MV-4-11 (cell line): ENCODE measurements at places on chromosomes 2 and 18.
A peak's percentile ranks its signal among the peaks of the same experiment; 100 is the strongest.

GRCh38 chr2:240463866-240464481 lies 28.5 kb downstream of the GPC1 start:
- no peak for DNase-seq

- peak; percentile 33 for DNase-seq
Observed at GRCh38 chr2:110843496-110843895, 111.1 kb downstream of the ACOXL start.

DNA sequence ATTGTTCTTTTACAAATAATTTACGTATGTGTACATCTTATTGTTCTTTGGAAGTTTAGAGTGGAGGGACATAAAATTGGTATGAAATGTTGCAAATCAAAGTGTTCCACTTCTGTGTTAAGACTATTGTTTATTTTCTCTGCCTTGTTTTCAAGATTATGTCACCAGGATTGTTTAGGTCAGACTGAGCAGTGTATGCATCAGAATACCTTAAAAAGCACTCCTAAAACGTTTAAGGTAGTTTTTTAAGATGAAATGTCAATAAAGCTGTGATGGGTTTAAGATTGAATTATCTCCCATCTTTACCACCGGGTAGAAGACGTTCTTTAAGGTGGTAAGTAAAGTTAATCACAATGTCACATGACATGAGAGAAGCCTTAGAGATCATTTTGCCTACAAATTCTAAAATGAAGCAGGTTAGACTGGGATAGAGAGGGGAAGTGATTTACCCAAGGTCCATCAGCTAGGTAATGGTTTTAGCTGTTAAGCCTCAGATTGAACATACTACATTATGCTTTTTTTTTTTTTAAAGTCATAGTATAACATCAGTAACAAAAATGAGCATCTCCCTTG lies 10.6 kb downstream of the VAPA start:
- no peak for DNase-seq

GRCh38 chr2:64819774-64820688 lies 166.3 kb upstream of the SERTAD2 start:
- no peak for DNase-seq

DNA sequence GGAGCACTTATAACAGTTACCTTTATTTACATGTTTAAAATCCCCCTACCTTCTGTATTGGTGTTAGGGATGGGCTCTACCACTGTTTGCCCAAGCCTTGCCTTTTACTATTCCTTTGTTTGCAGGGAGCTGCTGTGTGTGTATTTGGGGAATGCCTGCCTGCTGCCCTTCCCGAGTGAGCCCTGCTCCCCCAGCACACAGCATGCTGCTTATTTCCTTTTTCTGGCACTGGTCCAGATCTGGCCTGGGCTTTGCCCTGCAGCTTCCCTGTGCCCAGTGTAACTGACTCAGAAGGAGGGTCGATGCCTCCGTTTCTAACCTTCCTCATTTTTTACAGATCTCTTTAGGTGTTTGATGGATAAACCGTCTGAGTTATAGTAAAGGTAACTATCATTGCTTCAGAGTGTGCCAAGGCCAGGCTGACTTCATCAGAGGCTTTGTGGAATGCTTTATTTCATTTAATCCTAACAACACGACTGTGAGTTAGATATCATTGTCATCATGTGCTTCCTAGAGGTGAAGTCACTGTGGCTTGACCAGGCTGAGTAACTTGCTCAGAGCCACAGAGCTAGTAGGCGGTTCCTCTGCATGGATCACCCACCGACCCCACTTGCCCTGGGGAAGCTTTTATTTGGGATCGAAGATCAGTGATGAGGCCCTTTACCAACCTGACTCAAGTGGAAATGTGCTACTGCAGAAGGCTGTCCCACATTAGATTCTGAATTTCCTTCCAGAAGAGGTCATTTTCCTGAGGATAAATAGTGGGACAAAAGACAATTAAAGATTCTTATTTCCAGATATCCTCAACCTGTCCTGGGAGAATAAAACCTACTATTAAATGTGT lies 238.8 kb downstream of the ZNF407 start:
- DNase-seq: no peak

DNA sequence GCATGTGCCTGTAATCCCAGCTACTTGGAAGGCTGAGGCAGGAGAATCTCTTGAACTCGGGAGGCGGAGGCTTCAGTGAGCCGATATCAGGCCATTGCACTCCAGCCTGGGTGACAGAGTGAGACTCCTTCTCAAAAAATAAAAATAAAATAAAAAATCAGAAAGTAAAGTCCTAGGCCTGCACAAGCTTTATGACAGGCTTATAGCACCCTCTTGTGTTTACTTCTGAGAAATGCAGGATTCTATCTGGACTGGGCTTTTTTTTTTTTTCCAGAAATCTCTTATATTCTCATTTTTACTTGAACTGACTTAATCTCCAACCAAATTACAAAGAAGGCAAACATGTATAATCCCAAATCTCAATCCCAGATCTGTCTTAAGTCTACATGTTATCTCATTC lies 26.1 kb upstream of the REG3G start:
- peak; percentile 21 for DNase-seq

DNA sequence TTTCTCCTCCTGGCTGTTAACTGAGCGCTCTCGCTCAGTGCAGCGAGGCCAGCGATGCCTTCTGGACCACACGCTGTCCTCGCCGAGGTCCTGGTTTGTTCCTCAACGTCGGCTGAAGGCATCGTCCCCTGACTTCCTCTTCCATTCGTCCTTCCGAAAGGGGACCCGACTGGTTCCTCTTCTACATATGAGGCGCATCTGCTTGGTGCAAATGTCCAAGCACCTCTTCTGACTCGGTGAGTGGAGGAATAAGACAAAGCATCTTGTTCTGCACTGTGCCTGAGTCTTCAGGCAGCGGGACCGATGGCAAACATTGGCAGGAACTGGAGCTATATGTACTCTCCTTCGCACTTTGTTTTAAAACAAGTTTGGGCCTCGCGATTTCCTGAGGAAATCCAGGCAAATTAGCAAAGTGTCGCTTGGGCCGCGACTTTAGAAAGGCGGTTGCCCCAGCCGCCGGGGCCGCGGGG lies 621 bp upstream of the KCNS3 start:
- DNase-seq: peak; percentile 76
